MG63 (cell line): ENCODE measurements at places on chromosomes 1 and 21. TPM values are rescaled to one million over a fixed set of nuclear protein-coding genes. Genes with fewer than 3 reads are reported as not detected.

GRCh38 chr1:171640225-171640624 is 12.3 kb downstream of the MYOC start:
- DNase-seq: no peak

DNA sequence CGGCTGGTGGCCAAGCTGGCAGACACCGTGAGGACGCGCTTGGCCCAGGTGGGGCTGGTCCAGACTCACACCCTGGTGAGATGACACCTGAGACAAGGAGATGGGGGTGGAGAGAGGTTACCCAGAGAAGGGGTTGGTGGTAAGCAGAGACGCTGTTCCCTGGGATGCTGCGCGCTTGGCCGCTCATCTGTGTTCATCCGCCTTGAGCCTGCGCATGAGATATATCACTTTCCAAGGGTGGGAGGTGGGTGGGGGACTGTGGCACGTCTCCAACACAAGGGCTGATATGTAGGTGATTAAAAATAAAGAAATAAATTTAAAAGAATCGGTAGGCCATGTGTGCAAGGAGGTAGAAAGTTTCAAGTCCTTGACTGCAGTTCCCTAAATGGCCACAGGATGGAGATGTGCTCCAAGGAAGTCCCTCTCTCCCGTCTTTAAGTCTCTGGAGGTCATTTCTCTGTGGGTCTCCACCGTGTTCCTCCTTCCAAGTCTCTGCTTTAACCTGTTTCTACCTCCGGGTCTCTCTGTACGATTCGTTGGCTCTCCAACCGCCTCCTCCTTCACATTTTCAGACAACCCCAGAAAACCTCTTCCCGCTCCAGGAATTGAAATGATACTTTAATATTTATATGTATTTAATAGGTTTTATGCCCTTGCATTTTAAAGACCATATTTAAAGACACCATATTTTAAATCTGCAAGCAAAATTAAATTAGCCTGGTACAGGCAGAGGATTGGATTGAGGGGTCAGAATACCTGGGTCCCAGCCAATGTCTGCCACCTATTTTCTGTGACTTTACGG is 4.5 kb downstream of the TTC24 start:
- peak; percentile 41 for DNase-seq

- DNase-seq: no peak
Measured at GRCh38 chr1:13577846-13578245, 5.8 kb upstream of the PDPN start.

DNA sequence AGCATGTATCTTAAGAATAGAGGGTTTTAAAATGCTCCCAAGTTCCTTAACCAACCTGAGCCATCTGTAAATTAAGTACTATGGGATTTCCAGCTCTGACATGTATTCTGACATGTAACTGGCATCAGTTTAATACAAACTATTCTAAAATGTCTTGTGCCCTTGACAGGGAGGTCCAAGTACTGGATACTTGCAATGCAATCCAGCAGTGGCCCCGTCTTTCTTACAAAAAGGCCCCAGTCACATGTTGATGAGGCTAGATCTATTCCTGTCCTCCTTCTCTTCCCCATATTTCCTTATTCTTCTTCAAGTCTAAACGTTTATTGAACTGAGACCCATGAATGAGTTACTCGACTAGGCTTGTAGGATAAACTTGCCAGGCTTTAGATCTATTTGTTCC is 46.4 kb downstream of the MRPL39 start:
- no peak for DNase-seq

The FRRS1 gene
- total RNA-seq: 4.1 and 7.8 TPM in 2 replicates

The DCST1 gene
- total RNA-seq: not detected in 2 replicates
